ENCODE measurements at places on chromosomes 6 and 20. TPM values are rescaled to one million over a fixed set of nuclear protein-coding genes. Genes with fewer than 3 reads are reported as not detected.

DNA sequence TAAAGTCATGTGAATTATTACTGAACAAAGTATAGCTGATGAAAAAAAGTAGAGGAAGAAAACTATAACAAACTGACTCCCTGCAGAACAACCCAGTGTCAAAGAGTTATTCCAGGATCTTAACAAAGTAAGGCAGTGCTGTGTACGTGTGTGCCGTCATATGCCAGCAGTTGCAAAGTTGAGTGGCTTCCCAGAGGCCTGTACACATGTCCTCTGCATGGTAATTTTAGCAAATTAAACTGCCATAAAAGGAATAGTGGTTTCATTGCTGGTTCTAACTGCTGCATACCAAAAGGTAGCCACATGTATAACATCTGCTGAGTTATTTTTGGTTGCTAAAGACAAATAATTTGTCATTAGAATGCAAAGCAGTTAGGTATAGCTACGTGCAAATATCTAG lies 44.8 kb downstream of the RIPOR2 start:
- H3K4me3 ChIP-seq = no peak overlapping the region
- peak overlapping the region; percentile 40 for H3K27ac ChIP-seq
- H3K36me3 ChIP-seq = no peaks in the 10 kb centered on the region

DNA sequence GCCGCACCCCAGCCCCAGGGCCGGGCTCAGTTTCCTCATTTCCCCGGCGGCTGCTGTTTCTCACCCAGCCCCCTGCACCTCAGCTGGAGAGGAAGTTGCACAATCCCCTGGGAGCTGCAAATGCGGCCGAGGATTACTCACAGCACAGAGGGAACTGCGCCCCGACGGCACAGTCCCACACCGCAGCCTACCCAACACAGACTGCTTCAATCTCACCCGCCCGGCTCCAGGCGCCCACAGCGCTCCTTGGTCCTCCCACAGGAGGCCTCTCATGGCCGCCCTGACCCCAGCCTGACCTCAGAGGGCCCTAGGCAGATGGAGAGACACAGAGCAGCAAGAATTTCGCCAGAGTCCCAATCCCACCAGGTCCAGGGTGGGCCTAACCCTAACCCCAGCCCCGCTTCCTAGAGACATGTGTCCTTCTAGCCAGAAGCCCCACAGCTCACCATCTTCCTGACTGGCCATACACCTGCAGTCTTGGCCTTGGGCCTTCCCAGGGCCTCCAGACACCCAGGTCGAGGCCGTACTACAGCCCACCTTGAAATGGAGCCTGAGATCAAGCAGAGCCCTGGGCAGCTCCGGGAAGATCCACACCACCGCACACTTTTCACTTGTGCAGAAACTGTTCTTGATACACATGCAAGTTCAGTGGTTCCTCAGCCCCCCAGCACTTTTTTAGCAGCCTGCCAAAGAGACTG lies 11.7 kb downstream of the TFEB start:
- H3K27ac ChIP-seq = peak overlapping the region; percentile 79
- no peaks in the 10 kb centered on the region for H3K36me3 ChIP-seq
- peaks cover 99% of the 10 kb centered on the region for H3K4me1 ChIP-seq
- DNase-seq = peak; percentile 84
- H3K27me3 ChIP-seq = no peaks in the 10 kb centered on the region

DNA sequence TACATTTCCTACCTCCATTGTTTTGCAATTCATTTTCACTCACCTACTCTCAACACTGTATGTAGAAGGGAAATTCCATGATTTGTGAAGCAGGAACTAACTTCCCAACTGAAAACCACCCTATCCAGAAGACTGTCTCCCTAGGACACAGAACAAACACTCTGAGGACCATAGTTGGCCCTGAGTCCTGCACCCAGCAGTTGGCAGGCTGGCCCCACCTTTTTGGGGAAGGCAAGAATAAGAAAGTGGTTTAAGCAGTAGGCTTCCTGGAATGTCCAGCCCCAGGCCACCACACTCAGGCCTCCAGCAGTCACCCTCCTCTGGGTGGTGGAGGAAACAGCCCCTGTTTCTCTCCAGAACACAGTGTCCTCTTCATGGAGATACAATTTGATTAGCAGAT lies 258.8 kb downstream of the ARHGAP18 start:
- H3K27me3 ChIP-seq = no peaks in the 10 kb centered on the region
- H3K4me1 ChIP-seq = no peaks in the 10 kb centered on the region
- H3K4me3 ChIP-seq = no peak overlapping the region
- DNase-seq = no peak
- peaks cover 25% of the 10 kb centered on the region for H3K36me3 ChIP-seq

OPRM1 gene
- not detected for polyA plus RNA-seq

FOXO3 gene
- 76.5 TPM for polyA plus RNA-seq

- H3K36me3 ChIP-seq = peaks cover 10% of the 10 kb centered on the region
- H3K27me3 ChIP-seq = no peaks in the 10 kb centered on the region
- H3K27ac ChIP-seq = peak overlapping the region; percentile 95
- peaks cover 59% of the 10 kb centered on the region for H3K4me1 ChIP-seq
Measured at GRCh38 chr6:108565091-108565766, 4.5 kb downstream of the FOXO3 start.

OR2H1 gene
- polyA plus RNA-seq = 0.10 TPM

DNA sequence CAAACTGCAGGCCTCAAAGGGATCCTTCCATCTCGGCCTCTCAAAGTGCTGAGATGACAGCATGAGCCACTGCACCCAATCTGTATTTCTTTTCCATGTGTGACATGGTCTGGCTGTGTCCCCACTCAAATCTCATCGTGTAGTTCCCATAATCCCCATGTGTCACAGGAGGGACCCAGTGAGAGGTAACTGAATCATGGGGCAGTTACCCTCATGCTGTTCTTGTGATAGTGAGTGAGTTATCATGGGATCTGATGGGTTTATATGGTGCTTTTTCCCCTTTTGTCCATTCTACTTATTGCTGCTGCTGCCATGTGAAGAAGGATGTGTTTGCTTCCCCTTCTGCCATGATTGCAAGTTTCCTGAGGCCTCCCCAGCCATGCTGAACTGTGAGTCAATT lies 10.3 kb upstream of the BRPF3 start:
- peaks cover 29% of the 10 kb centered on the region for H3K36me3 ChIP-seq
- H3K27ac ChIP-seq = no peak overlapping the region
- no peak overlapping the region for H3K4me3 ChIP-seq
- no peaks in the 10 kb centered on the region for H3K27me3 ChIP-seq

SERINC1 gene
- polyA plus RNA-seq = 203 TPM

DNA sequence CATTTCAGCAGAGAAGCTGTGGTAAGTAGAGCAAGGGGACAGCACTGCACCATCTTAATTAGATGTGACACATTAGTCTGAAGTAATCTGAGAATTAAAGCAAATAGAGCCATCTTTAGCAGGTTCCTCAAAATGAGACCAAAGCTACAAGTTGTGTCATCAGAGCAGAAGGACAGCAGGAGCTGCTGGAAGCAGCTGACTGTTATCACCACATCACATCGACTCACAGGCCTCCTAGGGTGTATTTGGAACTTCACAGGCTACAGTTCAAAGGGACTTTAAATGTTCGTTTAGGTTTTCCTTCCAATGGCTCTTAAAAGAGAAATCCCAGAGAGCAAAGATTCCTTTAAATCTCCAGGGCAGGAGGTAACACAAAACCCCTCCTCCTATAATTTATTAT lies 69.5 kb downstream of the LCA5 start:
- H3K27me3 ChIP-seq = no peaks in the 10 kb centered on the region
- H3K36me3 ChIP-seq = no peaks in the 10 kb centered on the region
- H3K4me3 ChIP-seq = no peak overlapping the region
- H3K27ac ChIP-seq = no peak overlapping the region

GRCh38 chr6:56223995-56224394 lies 23.4 kb downstream of the COL21A1 start:
- H3K4me3 ChIP-seq = no peak overlapping the region
- DNase-seq = no peak
- H3K27me3 ChIP-seq = no peaks in the 10 kb centered on the region
- no peak overlapping the region for H3K27ac ChIP-seq
- H3K36me3 ChIP-seq = no peaks in the 10 kb centered on the region

DNA sequence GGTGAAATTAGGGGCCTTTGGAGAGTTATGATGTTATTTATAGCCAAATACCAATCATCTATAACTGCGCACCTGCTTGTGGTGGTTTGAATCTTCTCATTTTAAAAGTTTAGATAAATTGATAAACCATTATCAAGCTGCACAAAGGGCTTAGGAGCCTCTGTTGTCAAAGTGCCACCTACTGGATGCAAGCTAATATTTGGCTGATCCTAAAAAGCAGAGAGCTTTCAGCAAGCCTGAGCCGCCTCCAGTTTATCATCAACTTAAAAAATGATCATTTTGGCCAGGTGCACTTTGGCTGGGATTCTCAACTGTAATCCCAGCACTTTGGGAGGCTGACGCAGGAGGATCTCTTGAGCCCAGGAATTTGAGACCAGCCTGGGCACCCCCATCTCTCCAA lies 58.5 kb upstream of the ATXN1 start:
- no peaks in the 10 kb centered on the region for H3K36me3 ChIP-seq
- H3K4me1 ChIP-seq = no peaks in the 10 kb centered on the region
- no peaks in the 10 kb centered on the region for H3K27me3 ChIP-seq
- H3K27ac ChIP-seq = no peak overlapping the region
- DNase-seq = no peak

- H3K27ac ChIP-seq = no peak overlapping the region
- no peaks in the 10 kb centered on the region for H3K27me3 ChIP-seq
- no peaks in the 10 kb centered on the region for H3K4me1 ChIP-seq
Measured at GRCh38 chr6:44828780-44829179, 441.3 kb downstream of the CDC5L start.

DNA sequence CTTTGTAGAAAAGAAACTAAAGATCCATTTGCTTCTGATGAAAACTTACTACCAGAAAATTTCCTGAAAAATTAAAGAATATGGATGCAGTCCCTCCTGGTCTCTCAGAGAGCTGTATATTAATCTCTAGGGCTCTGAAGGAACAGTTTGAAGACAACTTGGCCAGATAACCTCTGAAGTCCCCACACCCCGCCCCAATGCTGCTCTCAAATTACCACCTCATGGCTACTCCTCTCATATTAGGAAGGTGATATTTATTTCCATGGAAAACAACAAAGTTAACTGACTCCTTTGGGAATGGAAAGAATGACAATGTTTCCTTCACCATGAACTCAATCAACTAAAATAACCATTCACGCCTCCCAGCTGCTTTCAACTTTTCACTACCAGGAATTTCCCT lies 408.4 kb upstream of the FLRT3 start:
- H3K27ac ChIP-seq = no peak overlapping the region
- no peaks in the 10 kb centered on the region for H3K36me3 ChIP-seq
- H3K4me1 ChIP-seq = peaks cover 12% of the 10 kb centered on the region
- no peaks in the 10 kb centered on the region for H3K27me3 ChIP-seq
- no peak for DNase-seq

DNA sequence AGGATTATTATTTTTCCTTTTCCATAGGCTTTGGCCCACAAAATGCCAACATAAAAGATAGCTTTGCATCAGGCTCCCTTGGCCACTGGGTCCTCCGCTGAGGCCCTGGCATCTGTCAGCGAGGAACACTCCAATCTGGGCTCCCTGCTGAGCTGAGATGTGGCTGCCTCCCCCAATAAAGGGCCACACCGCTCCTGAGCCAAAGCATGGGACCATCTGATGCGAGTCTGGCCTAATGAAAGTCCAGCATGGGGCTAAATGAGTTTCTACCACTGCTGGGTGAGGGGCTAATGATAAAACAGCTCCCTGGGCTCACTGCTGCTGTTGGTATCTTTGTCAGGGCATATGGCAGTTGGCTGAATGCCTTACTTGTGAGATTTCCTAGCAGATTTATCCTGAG lies 817.5 kb upstream of the SLC35B3 start:
- H3K4me3 ChIP-seq = no peak overlapping the region
- no peaks in the 10 kb centered on the region for H3K36me3 ChIP-seq
- H3K4me1 ChIP-seq = no peaks in the 10 kb centered on the region
- no peak overlapping the region for H3K27ac ChIP-seq
- no peak for DNase-seq
- H3K27me3 ChIP-seq = no peaks in the 10 kb centered on the region

DNA sequence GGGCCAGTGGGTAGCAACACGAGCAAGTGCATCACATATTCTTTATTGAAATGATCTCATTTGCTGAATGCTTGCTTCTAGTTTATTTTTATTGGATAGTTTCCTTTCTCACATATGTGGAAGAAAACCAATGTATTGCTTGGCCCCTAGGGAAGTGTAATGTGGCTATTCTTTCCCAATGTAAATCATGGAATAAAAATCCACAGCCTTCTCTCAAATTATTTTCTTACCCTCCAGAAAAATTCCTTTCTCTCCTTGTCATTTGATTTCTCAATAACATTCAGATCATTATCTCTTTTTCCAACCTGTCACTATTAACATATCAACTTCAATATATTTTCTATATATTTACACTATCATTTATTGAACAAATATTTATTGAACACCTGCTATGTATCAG lies 51.9 kb upstream of the PTPRK start:
- H3K36me3 ChIP-seq = no peaks in the 10 kb centered on the region
- DNase-seq = no peak
- H3K27me3 ChIP-seq = no peaks in the 10 kb centered on the region
- no peak overlapping the region for H3K27ac ChIP-seq
- H3K4me1 ChIP-seq = no peaks in the 10 kb centered on the region

NNAT gene
- polyA plus RNA-seq = 0.99 TPM

MOCS1 gene
- 17.3 TPM for polyA plus RNA-seq

DNA sequence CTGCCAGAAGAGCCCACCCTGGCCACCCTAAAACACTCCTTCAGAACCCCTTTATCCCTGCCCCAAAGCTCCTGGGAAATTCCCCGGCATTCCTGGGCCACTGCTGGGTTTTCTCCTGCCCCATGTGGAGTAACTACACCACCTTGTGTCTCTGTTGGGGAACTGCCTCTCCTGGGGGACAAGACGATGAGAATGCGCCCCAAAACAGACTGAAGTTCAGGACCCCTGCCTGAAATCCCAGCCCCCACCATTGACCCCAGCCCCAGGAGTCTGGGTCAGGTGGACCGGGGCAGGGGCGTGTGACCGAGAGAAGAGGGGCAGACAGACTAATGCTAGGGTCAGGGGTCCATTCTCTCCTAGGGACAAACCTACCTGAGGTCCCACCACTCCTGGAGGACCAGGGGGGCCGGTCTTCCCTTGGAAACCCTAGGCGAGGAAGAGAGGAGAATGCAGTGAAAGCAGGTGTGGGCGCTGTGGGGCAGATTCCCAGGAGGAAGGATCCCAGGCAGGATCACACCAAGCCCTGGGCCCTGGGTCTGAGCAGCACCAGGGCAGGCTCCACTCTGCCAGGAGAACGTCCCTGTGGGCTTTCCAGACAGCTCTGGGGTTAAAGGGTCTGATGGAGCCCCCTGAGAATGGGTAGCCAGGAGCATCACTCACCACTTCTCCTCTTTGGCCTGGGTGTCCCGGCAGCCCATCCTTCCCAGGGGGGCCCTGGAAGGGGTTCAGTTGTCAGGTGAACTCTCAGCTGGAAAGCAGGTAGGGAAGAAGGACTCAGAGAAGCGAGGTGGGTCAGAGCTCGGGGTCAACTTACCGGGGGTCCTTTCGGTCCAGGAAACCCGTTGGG lies 19.4 kb downstream of the COL11A2 start:
- H3K4me1 ChIP-seq = no peaks in the 10 kb centered on the region
- H3K27me3 ChIP-seq = no peaks in the 10 kb centered on the region
- no peak for DNase-seq
- no peak overlapping the region for H3K27ac ChIP-seq
- H3K4me3 ChIP-seq = no peak overlapping the region
